ENCODE measurements at places on chromosomes 5 and 9. TPM values are rescaled to one million over a fixed set of nuclear protein-coding genes. Genes with fewer than 3 reads are reported as not detected.
A peak's percentile ranks its signal among the peaks of the same experiment; 100 is the strongest.

ADAMTS16 gene
- total RNA-seq, result 0.17 TPM

IRGM gene
- not detected for total RNA-seq

DNA sequence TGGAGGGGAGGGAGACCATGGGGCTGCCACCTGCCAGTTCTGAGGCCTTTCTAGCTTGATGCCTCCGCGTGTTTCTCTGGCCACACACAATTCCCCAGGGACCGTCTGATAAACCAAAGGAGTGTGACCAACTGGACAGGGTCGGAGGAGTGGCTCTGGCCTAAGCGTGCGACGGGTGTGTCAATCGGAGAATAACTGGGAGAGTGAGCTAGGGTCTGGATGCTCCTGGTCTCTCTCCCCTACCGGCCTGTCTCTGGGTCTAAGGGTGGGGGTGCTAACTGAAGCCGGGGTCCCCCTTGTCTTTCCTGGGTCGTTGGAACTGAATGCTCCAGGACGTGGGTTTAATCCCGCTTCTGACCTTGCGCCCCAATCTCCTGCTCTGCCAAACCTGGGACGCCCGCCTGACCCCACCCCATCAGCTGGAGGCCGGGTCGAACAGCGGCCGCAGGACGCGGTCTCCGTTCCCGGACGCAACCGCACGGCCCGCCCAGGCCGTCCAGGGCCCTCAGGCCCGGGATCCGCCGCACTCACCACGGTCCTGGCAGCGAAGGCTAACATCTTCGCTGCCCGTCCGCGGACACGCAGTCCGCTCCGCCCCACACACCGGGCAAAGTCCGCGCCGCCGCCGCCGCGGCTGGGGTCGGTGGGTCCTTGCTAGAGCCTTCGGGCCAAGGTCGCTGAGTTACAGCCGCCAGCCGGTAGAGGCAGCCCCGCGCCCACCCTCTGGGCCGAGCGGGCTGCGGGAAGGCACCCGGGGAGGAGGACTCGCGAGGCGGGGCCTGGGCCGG lies 447 bp downstream of the CRAT start:
- peak; percentile 12 for DNase-seq

DNA sequence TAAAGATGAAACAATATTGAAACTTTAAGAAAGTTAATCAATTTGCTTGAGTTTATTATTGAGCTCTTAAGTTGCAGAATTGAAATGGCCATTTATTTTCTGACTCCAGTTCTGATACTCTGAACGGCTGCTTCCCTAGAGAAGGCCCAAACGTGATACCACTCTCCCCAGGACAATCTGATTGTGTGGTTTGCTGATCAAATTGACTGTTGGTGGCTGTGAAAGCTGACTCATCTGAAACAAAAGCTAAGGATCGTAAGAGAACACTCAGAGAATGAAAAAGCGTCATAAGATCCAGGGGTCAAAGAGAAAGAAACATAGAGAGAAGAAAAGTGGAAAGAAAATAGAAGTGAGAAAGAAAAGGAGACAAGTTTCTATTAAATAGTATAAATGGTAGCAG lies 147.2 kb downstream of the IZUMO3 start:
- DNase-seq, result peak; percentile 29

- DNase-seq, result no peak
Measured at GRCh38 chr9:98099898-98100297, 19.1 kb downstream of the TRIM14 start.

Data from fibroblast of lung (primary cell).